Ovary (tissue), 10 donors: ENCODE measurements at places on chromosomes 13 and 19. TPM values are rescaled to one million over a fixed set of nuclear protein-coding genes. Genes with fewer than 3 reads are reported as not detected.

Gene NLRP11
- 0.13 TPM for polyA plus RNA-seq

Gene ANGPTL4
- 3.0 TPM for polyA plus RNA-seq

- no peak overlapping the region for H3K4me3 ChIP-seq
- no peak for DNase-seq
- H3K27me3 ChIP-seq, result no peaks in the 10 kb centered on the region
Observed at GRCh38 chr13:98803111-98803561, 50.7 kb upstream of the SLC15A1 start.

- no peak overlapping the region for H3K4me3 ChIP-seq
- no peaks in the 10 kb centered on the region for H3K27me3 ChIP-seq
- H3K27ac ChIP-seq, result no peak overlapping the region
- no peak for DNase-seq
- H3K4me1 ChIP-seq, result no peaks in the 10 kb centered on the region
Observed at GRCh38 chr19:32318884-32319520, 26.4 kb upstream of the ZNF507 start.

GRCh38 chr19:54155694-54156093 is 3.8 kb downstream of the LENG1 start:
- no peak overlapping the region for H3K27ac ChIP-seq
- H3K4me1 ChIP-seq, result peaks cover 2% of the 10 kb centered on the region
- no peaks in the 10 kb centered on the region for H3K27me3 ChIP-seq
- DNase-seq, result no peak
- H3K4me3 ChIP-seq, result no peak overlapping the region

Gene PSG7
- not detected for polyA plus RNA-seq

- peaks cover 10% of the 10 kb centered on the region for H3K4me1 ChIP-seq
- no peaks in the 10 kb centered on the region for H3K27me3 ChIP-seq
- no peak within 1 kb of the TSS for H3K4me3 ChIP-seq
- H3K36me3 ChIP-seq, result no peaks in the 10 kb centered on the region
Observed at GRCh38 chr19:16888629-16889365, at the start of gene F2RL3. F2RL3 (plus strand) TSS chr19:16888999; CDS start chr19:16889190, 191 bp downstream.
